Upper lobe of right lung (tissue), 1 donor: ENCODE measurements at places on chromosomes 5 and 9.

GRCh38 chr5:32088214-32088613 lies 85.9 kb downstream of the GOLPH3 start:
- no peak for DNase-seq

- DNase-seq: no peak
Observed at GRCh38 chr5:74798977-74799911, 32.2 kb downstream of the NSA2 start.

- DNase-seq: peak; percentile 98
Observed at GRCh38 chr5:91379914-91380490, 3.1 kb downstream of the ARRDC3 start.

GRCh38 chr5:152084476-152084875 lies 159.8 kb upstream of the GLRA1 start:
- no peak for DNase-seq

DNA sequence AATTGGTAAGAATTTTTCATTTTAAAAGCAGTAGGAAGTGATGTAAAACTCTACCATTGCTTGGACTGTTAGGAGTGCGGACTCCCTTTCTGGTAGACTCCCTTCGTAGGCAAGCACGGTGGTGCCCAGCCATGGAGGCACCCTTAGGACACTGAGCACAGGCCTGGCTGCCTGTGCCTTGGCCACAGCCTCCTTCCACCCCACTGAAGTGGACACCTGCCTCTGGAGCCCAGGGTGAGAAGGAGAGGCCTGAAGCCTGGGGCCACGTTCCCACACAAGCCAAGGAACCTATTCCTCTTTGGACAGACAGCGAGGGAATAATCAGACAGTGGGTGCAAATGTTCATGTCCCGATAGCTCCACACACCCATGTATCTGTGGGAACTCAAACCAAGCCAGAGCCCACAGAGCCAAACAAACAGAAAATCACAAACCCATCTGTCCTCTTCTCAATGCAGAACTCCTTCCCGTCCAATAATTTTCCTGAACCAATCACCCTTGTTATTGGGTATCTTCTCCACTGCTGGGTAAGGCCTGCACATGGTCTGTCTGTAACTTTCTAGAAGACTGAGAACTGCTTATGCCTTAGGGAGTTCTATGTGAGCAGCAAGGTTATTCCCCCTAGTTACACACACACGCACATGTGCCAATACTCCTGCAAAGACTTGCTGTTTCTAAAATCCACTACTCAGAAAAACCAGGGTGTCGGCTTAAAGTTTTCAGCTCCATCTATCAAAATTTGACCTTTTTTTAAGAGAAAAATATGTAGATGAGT lies 45.2 kb downstream of the UBE2QL1 start:
- DNase-seq: no peak

GRCh38 chr5:22351178-22351577 lies 502.0 kb downstream of the CDH12 start:
- no peak for DNase-seq

DNA sequence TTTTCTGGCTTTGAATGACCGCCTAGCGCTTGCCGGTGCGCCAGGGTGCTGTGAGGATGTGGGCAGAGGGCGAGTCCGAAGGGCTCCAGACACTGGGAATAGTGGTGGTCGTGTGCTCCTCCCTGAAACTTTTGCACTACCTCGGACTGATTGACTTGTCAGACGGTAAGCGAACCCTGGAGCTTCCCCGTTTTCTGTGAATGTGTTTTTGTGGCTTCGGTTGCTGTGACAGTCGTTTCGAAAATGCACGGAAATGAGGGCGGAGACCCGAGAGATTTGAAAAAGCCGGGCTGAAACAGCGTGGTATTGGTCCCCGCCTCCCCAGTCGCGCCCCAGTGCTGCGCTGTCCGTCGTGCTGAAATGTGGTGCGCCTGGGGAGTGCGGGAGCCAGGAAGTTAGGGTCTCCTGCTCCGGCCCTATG lies 102.5 kb upstream of the GABRP start:
- DNase-seq: no peak

DNA sequence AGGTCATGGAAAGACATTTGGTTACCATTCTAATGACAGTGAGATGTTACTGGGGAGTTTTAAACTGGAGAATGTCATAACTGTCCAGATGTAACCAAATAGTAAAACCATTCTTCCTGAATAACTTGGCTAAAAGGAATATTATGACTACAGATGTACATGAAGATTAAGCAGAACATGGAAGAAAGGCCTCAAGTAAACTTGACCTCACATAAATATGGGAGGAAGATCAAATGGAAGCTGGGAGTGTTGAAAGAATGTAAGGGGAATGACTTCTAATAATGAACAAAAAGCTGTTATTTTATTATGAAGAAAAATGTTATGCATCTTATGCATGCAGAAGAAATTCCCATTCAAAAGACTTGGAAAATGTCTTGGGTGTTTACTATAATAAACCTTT lies 107.7 kb upstream of the CDKN2B start:
- DNase-seq: no peak

DNA sequence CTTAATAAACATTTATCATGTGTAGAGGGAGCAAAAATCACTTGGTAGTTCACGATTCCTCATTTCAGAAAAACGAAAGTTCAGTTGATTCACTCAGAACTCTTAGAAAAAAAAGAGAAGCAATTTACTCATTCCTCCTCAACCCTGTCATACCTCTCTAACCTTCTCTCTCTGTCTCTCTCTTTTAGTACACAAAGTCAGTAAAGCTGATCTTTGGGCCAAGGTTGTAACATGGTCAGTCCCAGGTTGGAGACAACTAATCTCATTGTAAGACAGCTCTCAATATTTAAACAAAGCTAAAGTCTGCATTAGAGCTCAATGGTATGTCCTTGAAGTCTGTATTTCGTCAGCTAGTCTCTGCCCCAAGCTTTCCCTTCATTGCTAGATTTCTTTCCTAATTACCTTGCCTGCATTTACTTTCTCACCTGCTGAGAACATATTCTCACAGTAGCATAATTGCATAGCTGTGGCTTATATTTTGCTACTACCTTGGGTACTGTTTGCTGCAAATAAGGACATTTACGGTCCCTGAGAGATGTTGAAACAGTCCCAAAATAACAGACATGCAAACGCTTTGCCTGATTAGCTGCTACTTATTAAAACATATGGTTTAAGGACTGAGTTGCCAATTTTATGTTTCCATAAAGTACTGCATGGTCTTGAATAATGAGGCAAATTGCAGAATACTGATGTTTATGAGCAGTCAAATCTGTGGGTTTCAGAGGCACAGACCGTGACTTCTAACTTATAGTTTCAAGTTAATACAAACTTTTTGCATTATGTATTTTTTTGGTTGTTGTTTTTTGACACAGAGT lies 138.3 kb downstream of the GPBP1 start:
- no peak for DNase-seq

GRCh38 chr5:16076657-16077056 lies 102.9 kb downstream of the MARCHF11 start:
- no peak for DNase-seq

GRCh38 chr5:27130587-27130986 lies 92.2 kb upstream of the CDH9 start:
- DNase-seq: no peak

- DNase-seq: no peak
Observed at GRCh38 chr5:1078851-1079250, 33.0 kb downstream of the SLC12A7 start.

GRCh38 chr5:177443144-177443983 lies 3.2 kb upstream of the PRR7 start:
- peak; percentile 61 for DNase-seq

DNA sequence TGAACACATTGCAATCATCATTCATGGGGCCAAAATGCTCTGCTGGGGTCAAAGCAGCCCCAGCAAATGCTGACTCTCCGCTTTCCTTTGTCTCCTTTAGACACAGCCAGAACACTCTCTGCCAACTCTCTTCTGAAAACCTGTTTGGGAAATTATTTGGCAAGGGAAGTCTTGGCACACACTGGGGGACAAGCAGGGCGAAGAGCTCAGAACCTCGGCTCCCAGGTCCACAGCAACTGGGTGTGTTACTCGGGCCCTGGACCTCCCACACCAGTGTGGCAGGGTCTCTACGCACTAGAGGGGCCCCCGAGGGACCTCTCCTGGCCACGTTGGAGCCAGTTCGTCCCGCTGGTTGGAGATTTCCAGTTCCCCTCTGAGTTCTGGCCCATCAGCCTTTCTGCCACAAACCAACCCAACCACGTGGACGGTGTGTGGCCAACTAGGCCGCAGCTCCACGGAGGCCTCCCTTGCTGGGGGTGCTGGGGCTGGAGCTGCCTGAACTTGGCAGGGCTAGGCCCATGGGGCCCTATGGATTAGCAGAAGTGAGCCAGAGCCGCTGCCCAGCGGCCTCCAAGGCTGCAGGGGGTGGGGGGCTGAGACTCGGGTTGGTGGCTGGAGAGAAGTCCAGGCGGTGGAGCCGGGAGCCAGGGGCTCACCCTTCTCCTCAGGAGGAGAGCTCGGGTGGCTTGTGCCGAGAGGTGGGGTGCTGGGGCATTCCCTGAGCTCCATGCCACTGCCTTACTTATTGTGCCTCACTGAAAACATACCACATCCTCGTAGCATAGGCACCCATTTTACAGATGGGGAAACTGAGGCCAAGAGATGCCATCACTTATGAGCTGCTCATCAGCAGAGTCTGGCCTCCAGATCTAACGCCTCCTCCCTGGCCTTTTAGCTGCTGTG lies 46.8 kb upstream of the RNU6ATAC start:
- peak; percentile 53 for DNase-seq

GRCh38 chr5:135246605-135246922 lies 152.5 kb downstream of the MACROH2A1 start:
- DNase-seq: peak; percentile 54

GRCh38 chr9:18678821-18679590 lies 205.1 kb downstream of the ADAMTSL1 start:
- DNase-seq: no peak

- no peak for DNase-seq
Observed at GRCh38 chr9:72839085-72839484, 113.8 kb downstream of the ALDH1A1 start.

DNA sequence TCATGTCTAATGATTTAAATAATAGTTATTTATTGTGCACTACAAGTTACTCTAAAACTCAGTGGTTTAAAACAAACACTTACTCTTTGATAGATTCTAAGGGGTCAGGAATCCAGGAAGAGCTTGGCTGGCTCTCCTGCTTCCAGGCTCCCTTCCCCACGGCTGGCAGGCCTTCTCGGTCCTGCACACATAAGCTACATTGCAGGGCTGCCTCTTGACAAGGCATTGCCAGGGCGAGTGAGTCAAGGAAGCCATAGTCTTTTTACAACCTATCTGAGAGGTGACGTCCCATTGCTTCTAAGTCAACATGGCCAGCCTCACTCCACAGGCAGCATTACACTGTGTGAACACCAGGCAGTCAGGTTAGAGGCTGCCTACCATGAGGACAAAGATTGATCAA lies 119.8 kb downstream of the AUH start:
- DNase-seq: peak; percentile 67

GRCh38 chr5:91170266-91170665 lies 212.9 kb downstream of the ARRDC3 start:
- no peak for DNase-seq

- no peak for DNase-seq
Observed at GRCh38 chr5:143134900-143135299, 268.6 kb downstream of the NR3C1 start.

GRCh38 chr5:7540736-7541485 lies 145.0 kb downstream of the ADCY2 start:
- no peak for DNase-seq

- peak; percentile 30 for DNase-seq
Observed at GRCh38 chr9:130635306-130635705, 29.1 kb upstream of the PRDM12 start.

DNA sequence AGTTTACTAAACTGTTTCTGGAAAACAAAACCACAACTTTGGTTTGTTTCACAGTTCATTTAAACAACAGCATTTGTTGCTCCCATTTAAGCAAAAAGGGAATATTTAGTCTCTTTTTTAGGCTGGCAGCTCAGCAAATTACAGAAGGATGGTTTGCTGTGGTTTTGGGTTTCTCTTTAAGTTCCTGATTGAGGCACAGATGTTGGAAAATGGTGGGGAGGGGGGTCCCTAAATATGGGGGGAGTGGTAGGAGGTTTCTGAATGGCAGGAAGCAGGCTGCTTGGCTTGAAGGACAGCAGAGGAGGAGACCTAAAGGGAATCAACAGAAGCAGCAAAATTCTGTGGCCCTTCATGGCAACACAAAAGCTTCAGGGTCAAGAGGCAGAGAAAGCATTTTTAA lies 263.4 kb downstream of the ZSWIM6 start:
- no peak for DNase-seq

GRCh38 chr5:90813392-90813791 lies 254.8 kb downstream of the ADGRV1 start:
- DNase-seq: no peak
